ENCODE measurements at places on chromosomes 3 and 15.
A peak's percentile ranks its signal among the peaks of the same experiment; 100 is the strongest.

DNA sequence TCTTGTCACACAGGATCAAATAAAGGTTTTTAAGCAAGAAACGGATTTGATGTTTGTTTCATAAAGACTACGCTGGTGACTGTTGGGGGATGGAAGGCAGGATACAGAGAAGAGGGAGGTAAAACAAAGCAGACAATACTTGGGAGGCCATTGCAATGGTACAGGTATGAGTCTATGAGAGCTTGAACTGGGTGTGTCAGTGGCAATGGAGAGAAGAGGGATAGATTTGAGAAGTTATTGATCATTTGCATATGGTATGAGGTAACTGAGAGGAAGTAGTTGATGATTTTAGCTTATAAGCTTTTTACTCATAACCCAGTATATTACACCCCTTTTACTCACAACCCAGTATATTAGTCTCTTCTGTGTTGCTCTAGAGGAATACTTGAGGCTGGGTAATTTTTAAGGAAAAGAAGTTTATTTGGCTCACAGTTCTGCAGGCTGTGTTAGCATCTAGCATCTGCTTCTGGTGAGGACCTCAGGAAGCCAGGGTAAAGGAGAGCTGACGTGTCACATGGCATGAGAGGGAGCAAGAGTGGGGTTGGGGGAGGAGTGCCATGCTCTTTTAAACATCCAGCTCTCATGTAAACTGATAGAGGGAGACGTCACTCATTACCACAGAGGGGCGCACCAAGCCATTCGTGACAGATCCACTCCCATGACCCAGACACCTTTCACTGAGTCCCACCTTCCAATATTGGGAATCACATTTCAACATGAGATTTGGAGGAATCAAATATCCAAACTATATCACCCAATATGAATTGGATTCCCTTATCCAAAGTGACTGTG lies 153.9 kb downstream of the VPS8 start:
- no peak for DNase-seq

DNA sequence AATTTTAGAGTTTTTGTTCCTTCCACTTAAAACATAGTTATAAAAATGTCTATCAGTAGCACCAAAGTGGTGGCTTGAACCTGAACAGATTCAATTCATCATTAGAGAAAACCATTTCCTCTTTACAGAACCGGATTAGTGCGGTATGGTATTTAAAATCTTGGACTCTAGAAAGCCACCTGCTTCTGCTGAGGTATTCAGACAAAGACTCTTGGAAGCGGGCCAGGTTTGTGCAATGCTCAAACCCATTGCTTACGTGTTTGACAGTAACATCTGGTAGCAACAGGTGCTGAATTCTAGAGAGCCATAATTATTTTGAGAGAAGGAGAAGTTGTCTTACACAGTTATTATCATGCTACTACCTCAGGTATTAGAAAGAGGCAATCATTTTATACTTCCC lies 290.5 kb downstream of the NAALADL2 start:
- DNase-seq: peak; percentile 39

DNA sequence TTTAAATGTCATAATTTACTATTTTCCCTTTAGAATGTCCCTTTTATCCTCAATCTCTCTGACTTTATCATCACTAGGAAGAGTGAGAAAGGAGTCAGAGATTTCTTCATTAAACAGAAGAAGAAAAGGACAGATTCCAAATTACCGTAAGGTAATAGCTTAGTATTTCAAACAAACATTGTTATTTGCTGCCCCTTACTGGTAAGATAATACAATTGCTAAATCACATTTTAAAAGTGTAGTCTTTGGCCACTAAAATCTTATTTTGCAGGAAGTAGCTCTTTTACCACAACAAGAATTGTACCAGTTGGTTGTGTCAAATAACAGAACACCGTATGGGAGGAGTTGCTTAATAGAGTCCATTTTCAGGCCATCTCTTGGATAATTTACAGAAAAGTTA lies 53.7 kb downstream of the CGGBP1 start:
- DNase-seq: no peak

DNA sequence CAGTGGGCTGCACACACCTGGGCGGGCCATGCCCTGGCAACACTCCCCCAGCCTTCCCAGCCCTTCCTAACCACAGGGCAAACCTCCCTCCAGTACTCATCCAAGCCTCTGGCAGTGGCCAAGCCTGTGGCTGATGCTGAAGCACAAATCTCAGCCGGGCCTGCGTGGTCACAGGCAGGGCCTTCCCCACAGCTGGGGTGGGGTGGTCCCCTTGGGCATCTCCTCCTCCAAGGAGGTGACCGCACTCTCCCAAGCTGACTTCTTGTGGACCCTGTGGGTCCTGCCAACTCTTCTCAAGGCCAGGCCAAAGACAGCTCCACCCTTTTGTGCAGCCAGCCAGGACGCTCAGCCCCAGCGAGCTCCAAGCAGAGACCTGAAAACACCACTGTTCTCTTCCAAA lies 21.4 kb downstream of the GRAMD2A start:
- no peak for DNase-seq

DNA sequence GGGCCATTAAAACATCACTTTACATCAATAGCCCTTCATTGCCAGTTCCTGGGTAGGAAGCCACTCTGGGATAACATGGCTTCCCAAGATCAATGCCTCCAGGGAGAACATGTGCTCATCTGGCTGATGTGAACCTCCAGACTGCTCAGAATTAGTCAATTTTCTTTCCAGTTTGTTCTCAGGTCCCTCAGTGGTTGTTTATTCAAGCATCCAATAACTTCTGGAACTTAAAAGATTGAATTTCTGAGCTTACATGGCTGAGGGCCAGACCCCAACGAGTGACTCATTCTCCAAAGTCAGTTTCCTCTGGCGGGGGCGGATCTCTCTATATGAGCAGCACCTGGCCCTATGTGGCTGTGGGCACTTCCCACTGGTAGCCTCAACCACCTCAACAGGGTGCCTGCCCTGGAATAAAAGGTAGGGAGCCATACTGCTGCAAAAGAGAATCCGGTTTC lies 34.0 kb downstream of the LYZL4 start:
- DNase-seq: peak; percentile 22

DNA sequence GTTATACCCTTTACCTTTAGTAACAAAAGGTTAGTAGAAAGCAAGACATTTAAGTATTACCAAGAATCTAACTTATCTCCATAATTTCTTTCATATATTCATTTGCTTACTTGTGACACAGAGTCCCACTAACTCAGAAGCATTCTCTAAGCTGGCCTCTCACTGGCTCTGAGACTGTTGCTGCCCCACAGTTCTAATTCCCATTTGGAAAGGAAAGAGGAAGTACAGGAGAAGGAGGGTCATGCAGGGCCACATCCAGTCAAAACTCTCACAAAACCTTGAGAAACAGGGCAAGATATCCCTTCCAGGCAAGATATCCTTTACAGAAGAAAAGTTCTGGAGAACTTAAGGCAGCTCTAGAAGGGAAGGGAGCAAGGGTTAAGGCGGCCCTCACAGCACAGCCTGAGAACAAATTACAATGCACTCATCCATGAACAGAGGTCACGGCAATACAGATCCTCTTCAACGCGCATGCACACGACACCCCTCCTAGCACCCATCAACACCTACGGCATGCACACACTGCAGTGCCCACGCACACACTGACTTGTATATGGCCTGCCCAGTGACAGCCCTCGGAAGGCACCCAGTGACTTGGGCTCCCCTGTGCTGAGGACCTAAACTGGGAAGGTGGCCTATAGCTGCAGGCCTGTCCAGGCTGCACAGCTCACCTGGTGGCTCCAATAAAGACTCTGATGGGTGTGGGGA lies 13.0 kb upstream of the MYO5C start:
- DNase-seq: no peak

DNA sequence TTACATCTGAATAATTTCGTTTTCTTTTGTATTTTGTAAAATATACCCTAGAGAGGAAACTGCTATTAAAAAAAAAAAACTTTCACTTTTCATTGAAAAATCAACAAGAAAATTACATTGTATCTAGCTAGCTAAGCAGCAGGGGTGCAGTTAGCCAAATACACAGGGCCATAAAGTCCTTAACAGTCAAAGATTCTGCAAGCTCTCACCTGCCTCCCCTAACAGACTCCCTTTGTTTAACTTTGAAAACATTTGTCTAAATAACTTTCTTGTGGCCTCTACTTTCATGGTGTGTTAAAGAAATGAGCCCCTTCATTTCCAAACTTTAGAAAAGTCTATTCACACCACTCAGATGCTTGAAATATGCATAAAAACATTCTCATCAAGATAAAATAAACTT lies 23.3 kb downstream of the CBLB start:
- DNase-seq: no peak

DNA sequence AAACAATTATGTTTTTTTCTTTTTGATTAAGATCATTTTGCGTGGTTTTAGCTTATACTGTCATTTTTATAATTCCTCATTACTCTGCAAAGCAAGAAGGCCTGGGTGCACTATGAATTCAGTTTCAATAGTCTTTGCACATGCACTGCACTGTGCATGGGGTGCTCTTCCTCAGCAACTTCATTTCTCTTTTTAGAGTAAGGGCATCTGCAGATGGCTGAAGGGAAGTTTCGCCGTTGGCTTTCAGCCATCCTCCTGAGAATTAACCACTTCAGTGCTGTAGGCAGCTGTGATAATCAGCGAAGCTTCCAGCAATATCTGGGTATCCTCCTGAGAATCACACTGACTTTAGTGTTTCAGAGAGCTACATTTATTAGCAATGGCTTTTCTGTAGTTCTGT lies 284.8 kb downstream of the GBE1 start:
- no peak for DNase-seq

DNA sequence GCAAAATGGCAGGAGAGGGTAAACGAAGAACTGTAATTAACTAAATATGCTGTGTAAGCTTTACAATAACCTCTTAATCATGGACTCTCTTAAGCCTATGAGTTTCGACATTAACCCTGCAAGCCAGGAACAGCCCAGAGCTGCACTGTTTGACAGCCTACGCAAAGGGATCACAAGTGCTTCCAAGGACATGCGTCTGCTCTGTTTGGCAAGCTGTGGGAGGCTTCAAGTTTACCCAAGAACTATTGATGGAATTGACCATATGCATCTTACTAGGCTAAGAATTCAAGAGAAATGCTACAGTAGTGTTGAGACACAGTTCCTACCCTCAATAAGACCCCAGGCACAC lies 66.0 kb downstream of the PDZRN3 start:
- DNase-seq: no peak

DNA sequence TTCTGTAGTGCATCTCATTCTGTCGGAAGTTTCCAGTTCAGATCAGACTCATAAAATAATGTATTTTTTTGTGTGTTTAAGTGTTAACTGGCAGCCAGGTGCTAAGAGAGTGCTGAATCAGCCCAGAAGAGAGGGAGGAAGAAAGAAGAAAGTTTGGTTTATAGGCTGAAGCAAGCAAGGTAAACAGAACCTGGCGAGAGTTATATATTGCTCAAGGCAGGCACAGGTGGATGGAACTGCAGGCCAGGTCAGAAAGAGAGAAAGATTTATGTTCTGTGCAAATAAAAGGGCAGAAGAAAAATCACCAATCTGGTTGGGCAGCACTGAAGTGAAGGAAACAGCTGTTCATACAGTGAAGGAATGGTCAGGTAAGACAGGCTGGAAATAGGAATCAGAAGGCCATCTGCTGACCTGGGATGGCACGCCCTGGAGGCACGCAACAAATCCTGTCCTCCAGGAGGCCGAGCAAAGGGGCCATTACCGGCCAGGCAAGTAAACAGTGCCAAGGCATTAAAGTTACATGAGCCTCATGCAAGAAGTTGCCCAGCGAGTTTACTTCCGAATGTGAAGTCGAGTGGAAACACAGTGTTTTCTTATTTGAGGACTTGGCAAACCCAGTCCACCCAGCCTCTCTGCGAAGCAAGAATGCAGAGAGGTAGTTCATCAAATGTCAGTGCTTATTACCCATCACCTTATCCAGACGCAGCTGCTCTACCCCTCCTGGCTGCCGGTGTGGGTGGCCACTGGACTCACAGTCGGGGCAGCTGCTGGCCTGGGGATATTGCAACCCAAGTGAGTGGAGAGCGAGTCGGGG lies 309.8 kb downstream of the VPS13C start:
- DNase-seq: peak; percentile 29

GRCh38 chr15:67495585-67495984 lies 25.3 kb upstream of the C15orf61 start:
- DNase-seq: no peak

GRCh38 chr15:80208758-80209734 lies 43.0 kb downstream of the CTXND1 start:
- no peak for DNase-seq

- no peak for DNase-seq
Observed at GRCh38 chr3:161508852-161509477, 12.4 kb downstream of the OTOL1 start.

- DNase-seq: no peak
Observed at GRCh38 chr3:127771746-127772145, 50.6 kb downstream of the MGLL start.

DNA sequence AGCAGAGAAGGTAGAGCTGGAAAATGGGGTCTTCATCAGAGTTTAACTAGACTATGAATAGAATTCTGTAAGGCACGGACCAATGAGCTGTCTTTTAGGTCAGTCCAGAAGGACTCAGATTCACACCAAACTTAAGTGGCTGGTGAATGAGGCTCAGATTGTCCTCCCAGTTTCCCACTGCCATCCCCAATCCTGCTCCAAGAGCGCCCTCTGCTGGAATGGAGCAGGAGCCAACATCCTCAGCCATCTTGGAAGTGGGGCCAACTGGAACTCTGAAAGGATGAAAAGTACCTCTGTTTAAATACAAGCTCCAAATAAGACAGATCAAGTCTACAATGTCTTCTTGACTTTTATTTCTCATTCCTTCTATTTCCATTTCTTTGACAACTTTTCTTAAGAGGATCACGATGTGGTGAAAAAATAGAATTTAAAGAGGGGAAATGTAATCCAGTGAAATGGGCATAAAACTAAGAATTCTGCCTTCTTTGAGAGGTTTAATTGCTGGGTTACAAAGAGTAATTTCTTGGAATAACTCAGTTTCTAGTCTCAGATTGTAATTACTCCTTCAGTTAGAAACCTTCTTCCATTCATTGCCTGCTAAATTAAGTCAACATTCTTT lies 217.1 kb upstream of the TPRG1 start:
- peak; percentile 92 for DNase-seq

GRCh38 chr3:175212896-175213295 lies 353.8 kb downstream of the NAALADL2 start:
- no peak for DNase-seq

- peak; percentile 80 for DNase-seq
Observed at GRCh38 chr3:73624821-73625665, at the start of gene PDZRN3. Gene PDZRN3 (minus strand): TSS chr3:73624941.

DNA sequence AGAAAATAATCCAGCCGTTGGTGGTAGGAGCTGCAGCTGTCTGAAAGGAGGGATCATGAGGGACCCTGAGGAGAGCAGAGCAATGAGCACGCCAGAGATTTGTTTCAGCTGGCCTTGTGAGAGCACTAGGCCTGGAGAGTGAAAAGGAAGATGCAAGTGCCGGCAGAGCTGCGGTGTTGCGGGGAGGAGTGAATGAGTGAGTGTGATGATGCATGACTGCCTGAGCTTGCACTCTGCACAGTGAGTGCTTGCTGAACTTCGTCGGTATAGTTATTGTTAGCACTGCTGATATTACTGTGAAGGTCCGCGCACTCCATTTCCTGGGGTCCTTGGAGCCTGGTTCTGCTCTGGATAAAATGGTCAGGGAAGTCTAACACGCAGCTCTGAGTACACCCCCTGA lies 23.2 kb downstream of the EIF1B start:
- DNase-seq: no peak

- peak; percentile 25 for DNase-seq
Observed at GRCh38 chr3:30649572-30650318, 43.3 kb downstream of the TGFBR2 start.

GRCh38 chr3:76096836-76097588 lies 311.7 kb upstream of the ZNF717 start:
- DNase-seq: no peak
